B cell (primary cell): ENCODE measurements at places on chromosomes 6 and 20. TPM values are rescaled to one million over a fixed set of nuclear protein-coding genes. Genes with fewer than 3 reads are reported as not detected.
A peak's percentile ranks its signal among the peaks of the same experiment; 100 is the strongest.

- peak; percentile 23 for DNase-seq
Observed at GRCh38 chr6:148883270-148883669, 136.4 kb downstream of the UST start.

DNA sequence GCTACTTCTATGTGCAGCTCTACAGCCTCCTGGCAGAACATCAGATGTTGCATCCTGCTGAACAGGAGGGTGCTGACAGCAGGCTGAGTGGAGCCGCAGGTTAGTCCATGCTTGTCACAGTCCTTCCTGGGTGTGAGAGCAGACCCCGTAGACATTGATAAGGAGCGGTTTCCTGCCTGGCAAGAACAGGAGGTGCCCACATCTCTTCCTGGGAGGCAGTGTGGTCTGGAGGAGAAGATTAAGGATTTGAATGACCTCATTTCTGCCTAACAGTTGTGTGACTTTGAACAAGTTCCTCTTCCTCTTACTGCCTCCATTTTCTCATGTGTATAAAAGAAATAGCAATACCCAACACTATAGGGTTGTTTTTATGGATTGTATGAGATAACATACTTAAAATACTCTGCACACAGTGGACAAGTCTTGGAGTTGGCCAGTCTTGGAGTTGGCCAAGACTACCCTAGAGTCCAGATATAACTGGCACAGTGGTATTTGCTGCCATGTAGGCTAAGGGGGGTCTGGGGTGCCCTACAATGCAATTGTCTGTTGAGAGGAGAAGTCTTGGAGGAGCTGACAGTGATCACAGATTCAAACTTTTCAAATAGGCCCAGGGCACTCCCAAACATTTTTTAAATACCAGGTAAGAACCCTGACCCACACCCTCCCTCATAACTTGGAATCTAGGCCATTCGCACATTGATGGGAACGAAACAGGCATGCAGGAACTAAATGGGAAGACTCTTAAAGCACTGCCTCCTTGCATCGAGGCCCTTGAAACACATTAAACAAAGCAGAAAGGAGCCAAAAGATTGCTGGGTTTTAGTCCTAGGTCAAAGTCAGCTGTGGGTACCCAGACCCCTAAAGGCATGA is 32.6 kb upstream of the TBC1D7 start:
- no peak for DNase-seq

Gene PRND
- not detected in 2 replicates for total RNA-seq

DNA sequence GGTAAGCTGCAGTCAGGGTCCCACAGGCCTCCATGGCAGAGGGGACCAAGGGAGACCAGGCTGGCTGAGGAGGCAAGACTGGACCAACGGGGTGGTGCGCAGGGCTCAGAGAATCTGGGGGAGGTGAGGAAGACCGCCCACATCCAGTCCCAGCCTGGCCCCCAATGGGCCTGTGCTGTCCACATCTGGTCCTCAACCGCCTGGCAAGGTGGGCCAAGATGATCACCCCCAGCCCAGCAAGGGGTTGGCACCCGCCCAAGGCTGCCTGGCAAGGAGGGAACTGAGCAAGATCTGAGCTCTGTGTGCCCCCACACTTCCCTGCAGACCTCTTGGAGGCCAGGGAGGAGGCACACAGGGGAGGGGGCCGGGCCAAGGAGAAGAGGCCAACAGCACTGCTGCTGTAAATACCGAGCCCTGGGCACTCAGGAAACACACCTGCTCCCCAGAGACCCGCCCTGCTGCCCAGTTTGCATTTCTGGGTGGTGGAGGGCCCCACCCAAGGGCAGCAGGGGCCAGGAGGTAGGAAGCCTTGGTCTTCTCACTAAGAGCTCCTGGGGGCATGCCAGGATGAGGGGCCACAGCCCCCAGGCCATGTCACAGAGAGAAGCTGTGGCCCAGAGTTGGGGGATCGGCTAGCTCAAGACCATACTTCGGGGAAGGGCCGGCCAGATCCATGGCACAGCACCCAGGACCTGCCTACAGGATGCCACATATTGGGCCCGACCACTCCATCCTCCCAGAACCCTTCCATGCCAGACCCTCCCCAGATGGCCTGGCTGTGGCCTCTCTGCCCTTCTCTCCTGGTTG is 109.6 kb downstream of the ASXL1 start:
- DNase-seq, result no peak

DNA sequence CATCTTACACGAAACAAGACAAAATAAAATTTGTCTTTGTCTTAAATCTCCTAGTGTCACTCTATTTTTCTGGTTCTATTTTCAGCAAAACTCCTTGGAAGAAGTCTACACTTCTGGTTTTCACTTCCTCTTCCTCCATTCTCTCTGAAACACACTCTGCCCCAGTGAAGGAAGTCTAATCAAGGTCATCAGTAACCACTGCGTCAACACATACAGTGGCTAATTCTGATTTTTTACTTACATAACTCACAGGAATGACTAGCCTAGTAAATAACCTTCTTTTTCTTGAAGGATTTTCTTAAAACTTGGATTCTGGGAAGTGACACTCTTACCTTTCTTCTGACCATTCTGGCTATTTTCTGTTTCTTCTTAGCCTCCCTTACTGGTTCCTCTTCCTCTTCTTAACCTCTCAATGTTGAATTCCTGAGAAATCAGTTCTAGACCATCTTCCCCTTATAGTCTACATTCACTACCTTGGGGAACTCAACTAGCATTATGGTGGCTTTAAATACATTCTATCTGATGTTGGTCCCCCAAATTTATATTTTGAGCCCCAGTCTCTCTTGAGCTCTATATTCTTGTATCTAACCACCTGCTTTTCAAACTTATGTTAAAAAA is 37.5 kb downstream of the AIG1 start:
- peak; percentile 65 for DNase-seq

Gene MRAP2
- total RNA-seq, result not detected in 2 replicates

DNA sequence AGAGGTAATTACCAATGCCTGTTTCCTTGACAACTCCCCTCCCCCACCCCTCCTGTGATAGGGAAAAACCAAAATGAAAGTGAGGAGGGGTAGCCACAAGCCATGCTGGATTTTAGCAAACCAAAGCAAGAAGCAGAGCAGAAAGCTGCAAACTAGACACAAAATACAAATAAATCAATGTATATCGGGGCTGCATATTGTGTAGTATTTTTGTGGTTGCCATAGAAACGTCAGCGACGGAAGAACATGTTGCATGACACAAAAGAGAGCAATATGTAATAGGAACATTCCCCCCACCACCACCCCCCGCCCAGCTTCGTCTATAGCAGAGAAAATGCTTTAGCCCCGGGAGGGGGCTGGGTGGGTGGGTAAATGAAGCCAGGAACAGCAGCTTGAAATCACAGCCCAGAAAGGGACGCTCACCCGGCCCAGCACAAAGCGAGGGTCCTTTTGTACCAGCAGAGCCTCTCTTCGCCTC is 548 bp downstream of the AGPAT4 start:
- peak; percentile 76 for DNase-seq

GRCh38 chr20:1535420-1536175 is 21.9 kb downstream of the SIRPD start:
- DNase-seq, result peak; percentile 55

DNA sequence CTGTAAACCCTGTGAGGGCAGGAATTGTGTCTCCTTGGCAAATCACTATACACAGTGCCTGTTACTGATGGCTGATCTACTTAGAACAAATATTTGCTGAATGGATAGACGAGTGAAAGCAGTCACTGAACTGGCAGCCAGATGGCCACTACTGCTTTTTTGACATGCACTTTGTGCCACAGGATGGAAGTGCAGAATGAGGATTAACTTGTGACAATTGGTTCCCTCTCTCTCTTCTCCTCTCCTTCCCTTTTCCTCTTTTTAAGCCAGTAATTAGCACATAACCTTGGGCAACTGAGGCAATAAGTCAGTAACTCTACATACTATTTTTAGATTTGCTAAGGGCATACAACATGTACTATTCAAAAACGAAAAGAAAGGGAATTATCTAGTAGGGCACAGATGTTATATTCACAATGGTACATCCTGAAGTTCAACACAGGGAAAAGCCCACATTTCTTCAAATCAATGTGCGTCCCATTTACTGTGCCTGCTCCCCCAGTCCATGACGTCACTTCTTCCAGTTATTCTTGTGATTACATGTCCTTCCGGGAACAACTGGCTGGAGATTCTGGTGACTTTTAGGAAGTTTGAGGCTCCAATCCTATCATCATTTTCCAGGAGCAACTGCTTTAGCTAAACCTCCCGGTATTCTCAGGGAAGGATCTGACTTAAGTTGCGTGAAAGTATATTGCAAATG is 17.0 kb upstream of the RPS6KA2 start:
- DNase-seq, result no peak

DNA sequence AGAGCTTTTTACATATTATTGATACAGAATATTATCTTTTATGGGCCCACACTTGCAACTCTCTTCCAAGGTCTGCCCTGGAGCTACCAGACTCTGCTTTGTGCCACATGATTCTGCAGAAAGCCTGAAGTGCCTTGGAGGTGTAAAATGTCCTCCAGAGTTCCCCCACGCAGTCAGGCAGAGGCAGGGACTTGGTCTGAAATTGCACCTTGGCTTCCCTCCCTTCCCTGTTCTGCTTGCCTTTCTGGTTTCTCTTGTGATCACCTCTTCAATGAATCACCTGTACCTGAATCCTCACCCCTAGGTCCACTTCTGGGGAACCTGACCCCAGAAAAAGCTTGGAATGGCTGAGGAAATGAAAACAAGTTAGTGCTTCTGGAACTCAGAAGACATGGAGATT is 43.0 kb upstream of the TGM2 start:
- no peak for DNase-seq

- DNase-seq, result no peak
Observed at GRCh38 chr6:72290620-72291019, 331.2 kb upstream of the KCNQ5 start.

Gene OVOL2
- total RNA-seq, result not detected in 2 replicates

GRCh38 chr20:23645575-23645974 is 7.8 kb upstream of the CST3 start:
- no peak for DNase-seq

- DNase-seq, result no peak
Observed at GRCh38 chr20:52263757-52264156, 72.2 kb upstream of the ZFP64 start.

DNA sequence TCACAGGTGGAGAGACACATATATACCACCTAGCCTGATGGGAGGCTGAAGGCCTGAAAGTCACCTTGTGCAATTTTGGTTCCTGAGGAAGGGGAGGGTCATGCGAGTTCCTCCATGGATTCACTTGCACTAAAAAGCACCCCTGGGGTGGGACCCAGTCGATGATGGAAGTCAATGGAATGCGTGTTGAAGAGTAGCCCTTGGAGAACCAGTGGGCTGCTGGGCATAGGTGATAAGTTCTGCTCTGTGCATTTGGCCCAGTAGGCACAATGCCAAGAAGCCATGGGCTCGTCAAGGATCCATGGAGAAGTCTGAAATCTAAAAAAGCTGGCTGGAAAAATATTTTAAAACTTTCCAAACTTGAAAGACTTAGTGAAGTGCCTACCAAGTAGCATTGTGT is 18.9 kb upstream of the SCRT2 start:
- DNase-seq, result no peak

Gene PRDM13
- not detected in 2 replicates for total RNA-seq

DNA sequence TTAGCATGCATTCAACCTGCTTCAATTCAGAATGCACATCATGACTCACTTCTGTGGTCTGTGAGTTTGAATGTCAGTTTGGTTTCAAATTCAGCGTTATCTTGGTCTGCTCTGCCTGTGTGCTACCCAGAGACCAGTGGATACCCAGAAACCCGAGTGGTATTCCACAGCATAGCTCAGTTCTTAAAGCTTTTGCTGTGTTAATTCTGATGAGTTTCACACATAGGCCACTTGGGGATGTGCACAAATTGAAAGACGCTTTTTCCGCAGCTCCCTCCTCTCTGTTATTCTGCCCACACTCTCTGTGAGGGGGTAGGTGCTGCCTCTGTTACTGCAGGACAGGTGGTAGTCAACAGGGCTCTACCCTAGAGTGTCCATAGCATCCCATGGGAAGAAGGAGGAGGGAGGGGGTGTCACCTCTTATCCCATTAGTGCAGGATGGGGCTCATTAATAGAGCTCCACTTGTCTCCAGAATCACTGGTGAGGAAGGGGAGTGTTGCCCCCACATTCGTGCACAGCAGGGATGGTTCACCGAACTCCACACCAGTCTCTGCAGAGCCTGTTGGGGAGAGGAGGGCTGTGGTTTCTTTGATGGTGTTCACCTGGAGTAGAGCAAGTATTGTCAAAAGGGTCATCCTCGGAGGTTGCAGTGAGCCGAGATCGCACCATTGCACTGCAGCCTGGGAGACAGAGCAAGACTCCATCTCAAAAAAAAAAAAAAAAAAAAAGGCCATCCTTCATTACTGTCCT is 29.2 kb upstream of the SDCBP2 start:
- DNase-seq, result no peak
